ENCODE measurements at places on chromosomes 7 and 10.

DNA sequence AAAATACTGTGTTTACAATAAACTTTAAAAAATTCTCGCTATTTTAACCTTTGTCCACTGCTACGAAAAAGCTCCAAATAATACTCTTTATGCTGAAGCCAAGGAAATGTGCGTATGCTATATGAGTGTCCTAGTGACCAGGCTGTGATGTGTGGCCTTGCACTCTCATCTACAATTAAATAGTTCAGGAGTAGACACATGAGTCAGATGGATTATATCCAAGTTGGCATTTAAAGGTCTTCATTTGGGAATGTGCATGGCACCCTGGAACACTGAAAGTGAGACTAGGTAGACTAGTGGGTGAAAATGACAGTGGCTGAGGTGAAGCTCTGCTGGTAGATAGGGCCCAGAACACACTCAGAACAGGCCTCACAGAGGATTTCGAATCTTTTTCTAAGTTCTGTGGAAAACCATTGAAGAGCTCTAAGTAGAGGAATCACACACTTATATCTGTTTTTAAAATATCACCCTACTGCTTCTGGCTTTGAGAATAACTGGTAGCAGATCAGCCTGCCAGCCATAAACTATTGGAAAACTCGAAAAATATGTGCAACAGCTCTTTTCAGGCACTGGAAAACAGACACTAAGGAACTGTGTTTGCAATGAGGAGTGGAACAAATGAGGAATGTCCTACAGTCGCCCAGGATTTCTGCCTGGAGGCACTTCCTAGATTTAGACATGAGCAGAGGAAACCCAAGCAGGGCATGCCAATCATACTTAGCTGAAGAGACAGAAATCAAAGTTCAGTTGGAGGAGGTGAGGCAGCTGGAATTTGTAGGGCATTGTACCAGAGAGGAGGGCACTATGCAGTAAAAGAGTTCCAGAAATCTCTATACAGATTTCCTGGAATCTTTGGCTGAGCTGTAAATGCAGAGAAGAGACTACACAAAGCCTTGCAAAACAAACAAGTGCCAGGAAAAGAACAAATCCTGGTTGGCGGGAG is 603.8 kb upstream of the LRRTM3 start:
- DNase-seq: peak; percentile 25
- H3K4me3 ChIP-seq: no peak overlapping the region
- no peaks in the 10 kb centered on the region for H3K27me3 ChIP-seq
- peaks cover 7% of the 10 kb centered on the region for H3K4me1 ChIP-seq

GRCh38 chr7:77783111-77783510 is 15.1 kb downstream of the TMEM60 start:
- peaks cover 1% of the 10 kb centered on the region for H3K36me3 ChIP-seq
- no peak overlapping the region for H3K27ac ChIP-seq
- H3K4me1 ChIP-seq: no peaks in the 10 kb centered on the region
- H3K4me3 ChIP-seq: no peak overlapping the region

GRCh38 chr7:68717176-68717575 is 881.1 kb upstream of the AUTS2 start:
- peaks cover 3% of the 10 kb centered on the region for H3K4me1 ChIP-seq
- no peak for DNase-seq
- no peaks in the 10 kb centered on the region for H3K36me3 ChIP-seq
- no peak overlapping the region for H3K4me3 ChIP-seq
- H3K27me3 ChIP-seq: no peaks in the 10 kb centered on the region
- no peak overlapping the region for H3K27ac ChIP-seq

- H3K36me3 ChIP-seq: no peaks in the 10 kb centered on the region
- no peaks in the 10 kb centered on the region for H3K4me1 ChIP-seq
- no peak overlapping the region for H3K27ac ChIP-seq
Measured at GRCh38 chr7:103711413-103711812, 265.4 kb upstream of the SLC26A5 start.

- peaks cover 3% of the 10 kb centered on the region for H3K4me1 ChIP-seq
- no peak for DNase-seq
- no peak overlapping the region for H3K4me3 ChIP-seq
- H3K27me3 ChIP-seq: no peaks in the 10 kb centered on the region
- H3K27ac ChIP-seq: no peak overlapping the region
Measured at GRCh38 chr7:131003634-131004033, 269.6 kb upstream of the KLF14 start.

DNA sequence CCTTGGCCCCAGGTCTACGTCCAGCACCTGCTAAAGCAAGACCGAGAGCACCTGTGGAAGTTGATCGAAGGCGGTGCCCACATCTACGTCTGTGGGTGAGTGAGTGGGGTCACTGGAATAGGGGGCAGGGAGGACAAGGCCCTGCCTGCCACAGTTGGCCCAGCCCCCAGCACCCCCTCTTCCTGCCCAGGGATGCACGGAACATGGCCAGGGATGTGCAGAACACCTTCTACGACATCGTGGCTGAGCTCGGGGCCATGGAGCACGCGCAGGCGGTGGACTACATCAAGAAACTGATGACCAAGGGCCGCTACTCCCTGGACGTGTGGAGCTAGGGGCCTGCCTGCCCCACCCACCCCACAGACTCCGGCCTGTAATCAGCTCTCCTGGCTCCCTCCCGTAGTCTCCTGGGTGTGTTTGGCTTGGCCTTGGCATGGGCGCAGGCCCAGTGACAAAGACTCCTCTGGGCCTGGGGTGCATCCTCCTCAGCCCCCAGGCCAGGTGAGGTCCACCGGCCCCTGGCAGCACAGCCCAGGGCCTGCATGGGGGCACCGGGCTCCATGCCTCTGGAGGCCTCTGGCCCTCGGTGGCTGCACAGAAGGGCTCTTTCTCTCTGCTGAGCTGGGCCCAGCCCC is 8.1 kb downstream of the TMEM120A start:
- H3K36me3 ChIP-seq: peaks cover 66% of the 10 kb centered on the region
- no peaks in the 10 kb centered on the region for H3K27me3 ChIP-seq
- H3K4me3 ChIP-seq: peak overlapping the region; percentile 16
- no peak overlapping the region for H3K27ac ChIP-seq
- H3K4me1 ChIP-seq: peaks cover 12% of the 10 kb centered on the region

DNA sequence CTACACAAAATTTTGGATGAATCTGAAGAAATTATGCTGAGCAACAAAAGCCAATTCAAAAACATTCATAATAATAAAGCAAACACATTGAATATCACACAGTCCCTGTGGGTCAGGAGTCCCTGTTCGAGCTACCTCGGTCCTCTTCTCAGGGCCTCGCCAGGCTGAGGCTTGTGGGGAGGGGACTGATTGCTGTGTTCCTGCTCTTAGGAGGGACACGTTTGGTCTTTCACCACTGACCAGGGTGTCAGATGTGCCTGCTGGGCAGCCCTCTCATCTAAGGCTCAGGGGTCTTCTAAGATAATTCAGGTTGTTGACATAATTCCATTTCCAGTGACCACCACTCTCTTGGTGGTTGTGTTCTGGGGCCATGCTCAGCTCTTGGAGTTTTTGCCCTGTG is 233.8 kb upstream of the PPP2R2D start:
- H3K4me3 ChIP-seq: no peak overlapping the region
- H3K27me3 ChIP-seq: no peaks in the 10 kb centered on the region

GRCh38 chr10:130747356-130747755 is 564.2 kb downstream of the TCERG1L start:
- no peaks in the 10 kb centered on the region for H3K36me3 ChIP-seq
- DNase-seq: no peak
- no peak overlapping the region for H3K27ac ChIP-seq
- H3K27me3 ChIP-seq: no peaks in the 10 kb centered on the region
- no peak overlapping the region for H3K4me3 ChIP-seq

GRCh38 chr7:39240864-39241263 is 263.2 kb downstream of the POU6F2 start:
- H3K27me3 ChIP-seq: no peaks in the 10 kb centered on the region
- no peak overlapping the region for H3K4me3 ChIP-seq
- H3K36me3 ChIP-seq: no peaks in the 10 kb centered on the region
- H3K4me1 ChIP-seq: no peaks in the 10 kb centered on the region

GRCh38 chr7:127792528-127793342 is 140.7 kb downstream of the SND1 start:
- peaks cover 2% of the 10 kb centered on the region for H3K4me1 ChIP-seq
- DNase-seq: peak; percentile 43
- no peak overlapping the region for H3K4me3 ChIP-seq
- no peaks in the 10 kb centered on the region for H3K36me3 ChIP-seq

DNA sequence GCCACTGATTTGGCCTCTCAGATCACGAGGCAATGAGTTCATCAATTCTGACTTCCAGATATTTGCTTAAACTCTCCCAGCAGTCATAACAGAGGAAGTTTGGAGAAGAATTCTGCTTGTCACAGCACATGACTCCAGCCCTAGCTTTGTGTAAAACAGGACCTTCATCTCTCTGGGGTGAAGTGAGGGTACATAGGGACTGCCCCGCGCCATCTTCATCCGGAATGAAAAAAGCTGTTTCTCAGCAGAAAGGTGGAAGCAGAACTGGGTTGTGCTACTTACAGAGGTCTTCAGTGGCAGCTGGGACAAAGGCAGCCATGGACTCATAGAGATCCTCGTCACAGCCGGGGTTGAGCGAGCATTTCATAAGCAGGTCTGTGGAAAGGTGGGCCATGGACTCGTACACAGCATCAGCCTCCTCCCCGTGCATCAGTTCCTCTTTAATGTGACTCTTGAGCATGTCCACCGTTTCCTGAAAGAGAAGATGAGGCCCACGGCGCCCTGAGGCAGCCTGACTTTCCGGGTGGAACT is 58.4 kb upstream of the TM9SF3 start:
- H3K27me3 ChIP-seq: no peaks in the 10 kb centered on the region
- no peaks in the 10 kb centered on the region for H3K36me3 ChIP-seq
- no peaks in the 10 kb centered on the region for H3K4me1 ChIP-seq
- H3K27ac ChIP-seq: no peak overlapping the region
- no peak overlapping the region for H3K4me3 ChIP-seq

- H3K27ac ChIP-seq: no peak overlapping the region
- no peaks in the 10 kb centered on the region for H3K27me3 ChIP-seq
- no peaks in the 10 kb centered on the region for H3K4me1 ChIP-seq
- H3K36me3 ChIP-seq: no peaks in the 10 kb centered on the region
Measured at GRCh38 chr10:116082762-116083161, 190.2 kb downstream of the GFRA1 start.

DNA sequence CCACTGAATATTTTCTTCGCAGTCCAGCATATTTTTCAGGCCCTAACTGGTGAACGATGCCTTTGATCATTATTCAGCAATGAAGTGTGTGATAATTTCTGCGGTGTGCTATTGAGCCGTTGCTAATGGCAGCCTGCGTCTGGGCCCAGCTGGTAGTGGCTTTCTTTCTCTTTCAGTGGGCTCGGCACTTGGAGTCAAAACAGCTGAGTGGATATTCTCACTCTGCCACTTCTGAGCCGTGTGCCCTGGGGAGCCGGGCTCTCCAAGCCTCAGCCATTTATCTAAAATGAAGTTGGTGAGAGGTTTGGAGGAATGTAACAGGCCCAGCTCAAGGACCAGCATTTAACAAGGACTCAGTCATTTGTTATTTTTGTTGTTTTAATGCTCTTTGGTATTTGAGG is 87.5 kb upstream of the IFRD1 start:
- H3K36me3 ChIP-seq: no peaks in the 10 kb centered on the region
- H3K4me1 ChIP-seq: no peaks in the 10 kb centered on the region
- DNase-seq: peak; percentile 76
- H3K27me3 ChIP-seq: no peaks in the 10 kb centered on the region

GRCh38 chr10:5441106-5441505 is 28.7 kb downstream of the NET1 start:
- H3K36me3 ChIP-seq: peaks cover 2% of the 10 kb centered on the region
- no peaks in the 10 kb centered on the region for H3K27me3 ChIP-seq
- H3K4me3 ChIP-seq: no peak overlapping the region
- no peaks in the 10 kb centered on the region for H3K4me1 ChIP-seq

- H3K36me3 ChIP-seq: no peaks in the 10 kb centered on the region
- H3K4me1 ChIP-seq: no peaks in the 10 kb centered on the region
- H3K27me3 ChIP-seq: no peaks in the 10 kb centered on the region
Measured at GRCh38 chr10:1935912-1936311, 198.6 kb upstream of the ADARB2 start.

GRCh38 chr7:102721-103120 is 89.7 kb upstream of the FAM20C start:
- H3K36me3 ChIP-seq: no peaks in the 10 kb centered on the region
- no peak overlapping the region for H3K27ac ChIP-seq
- H3K4me1 ChIP-seq: peaks cover 4% of the 10 kb centered on the region
- H3K27me3 ChIP-seq: no peaks in the 10 kb centered on the region
- DNase-seq: no peak

- no peak overlapping the region for H3K4me3 ChIP-seq
- H3K27ac ChIP-seq: no peak overlapping the region
- no peaks in the 10 kb centered on the region for H3K27me3 ChIP-seq
- peaks cover 42% of the 10 kb centered on the region for H3K36me3 ChIP-seq
- DNase-seq: no peak
Measured at GRCh38 chr10:12241810-12242529, 46.0 kb downstream of the CDC123 start.

DNA sequence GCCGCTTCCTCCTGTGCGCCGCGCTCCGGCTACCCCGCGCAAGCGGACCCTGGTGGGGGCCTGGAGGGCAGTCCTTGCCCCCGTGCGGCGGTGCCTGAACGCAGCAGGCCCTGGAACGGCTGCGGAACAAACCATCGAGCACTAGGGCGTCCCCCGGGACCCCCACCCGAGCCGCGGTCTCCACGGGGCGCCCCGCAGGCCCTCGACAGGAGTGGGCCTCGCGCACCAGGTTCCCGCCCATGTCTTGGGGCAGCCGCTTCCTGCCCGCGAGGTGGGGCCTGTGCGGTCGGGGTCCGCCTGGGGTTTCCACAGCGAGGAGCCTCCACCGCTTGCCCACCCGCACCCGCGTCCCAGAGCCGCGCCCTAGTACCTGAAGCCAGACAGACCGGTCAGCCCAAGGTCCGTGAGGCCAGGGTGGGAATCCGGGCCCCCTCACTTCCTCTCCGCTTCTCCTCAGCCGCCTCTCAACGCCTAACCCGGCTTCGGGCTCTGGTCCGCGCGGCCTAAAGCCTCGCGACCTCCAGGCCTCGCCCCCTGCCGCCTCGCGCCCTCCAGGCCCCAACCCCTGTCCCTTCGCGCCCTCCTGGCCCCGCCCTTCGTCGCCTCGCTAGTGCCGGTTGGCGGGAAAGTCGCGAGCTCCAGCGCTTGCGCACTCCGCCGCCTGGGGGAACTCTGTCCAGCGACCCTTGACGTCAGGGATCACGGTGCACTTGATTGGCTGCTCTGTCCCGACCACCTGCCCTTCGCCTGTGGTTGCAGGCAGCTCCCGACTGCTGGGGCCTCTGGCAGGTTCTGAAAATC is 7.0 kb upstream of the GBX1 start:
- no peak overlapping the region for H3K4me3 ChIP-seq
- peak; percentile 23 for DNase-seq
- H3K27me3 ChIP-seq: peaks cover 2% of the 10 kb centered on the region

GRCh38 chr10:116907245-116907987 is 58.1 kb downstream of the ENO4 start:
- peak; percentile 5 for DNase-seq
- no peak overlapping the region for H3K27ac ChIP-seq
- H3K27me3 ChIP-seq: no peaks in the 10 kb centered on the region

GRCh38 chr7:12469568-12469967 is 65.9 kb upstream of the VWDE start:
- H3K4me3 ChIP-seq: no peak overlapping the region
- no peak overlapping the region for H3K27ac ChIP-seq
- H3K4me1 ChIP-seq: no peaks in the 10 kb centered on the region
- H3K36me3 ChIP-seq: no peaks in the 10 kb centered on the region
- H3K27me3 ChIP-seq: no peaks in the 10 kb centered on the region

GRCh38 chr10:129048513-129048912 is 418.5 kb upstream of the MGMT start:
- no peaks in the 10 kb centered on the region for H3K36me3 ChIP-seq
- H3K27me3 ChIP-seq: no peaks in the 10 kb centered on the region
- DNase-seq: no peak
- H3K27ac ChIP-seq: no peak overlapping the region
- H3K4me3 ChIP-seq: no peak overlapping the region

GRCh38 chr7:37119296-37119860 is 329.3 kb downstream of the ELMO1 start:
- H3K27ac ChIP-seq: no peak overlapping the region
- DNase-seq: no peak
- no peaks in the 10 kb centered on the region for H3K4me1 ChIP-seq
- H3K36me3 ChIP-seq: no peaks in the 10 kb centered on the region
- H3K4me3 ChIP-seq: no peak overlapping the region
- H3K27me3 ChIP-seq: no peaks in the 10 kb centered on the region
